SIG-M5 (cell line): ENCODE measurements at places on chromosomes 2 and 18.
A peak's percentile ranks its signal among the peaks of the same experiment; 100 is the strongest.

GRCh38 chr2:157336137-157337010 lies 10.8 kb upstream of the ERMN start:
- peak; percentile 7 for DNase-seq

GRCh38 chr18:42228581-42228980 lies 273.5 kb downstream of the PIK3C3 start:
- no peak for DNase-seq

DNA sequence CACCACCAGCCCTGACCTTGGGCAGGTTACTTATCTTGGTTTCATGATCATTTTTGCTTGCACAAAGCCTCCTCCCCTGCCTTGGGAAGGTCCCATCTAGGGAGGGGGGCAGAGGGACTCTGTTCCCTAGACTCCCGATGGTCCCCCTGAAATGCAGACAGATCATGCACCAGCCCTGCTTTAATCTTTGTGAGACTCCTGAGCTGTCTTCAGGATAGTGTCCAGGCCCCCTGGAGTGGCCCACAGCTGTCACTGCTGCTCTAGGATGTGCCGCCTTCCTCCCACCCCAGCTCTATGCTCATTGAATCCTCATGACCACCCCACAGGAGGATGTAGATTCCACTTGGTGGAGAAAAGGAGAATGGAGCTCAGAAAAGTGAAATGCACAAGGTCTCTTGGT lies 28.0 kb downstream of the PCARE start:
- no peak for DNase-seq

DNA sequence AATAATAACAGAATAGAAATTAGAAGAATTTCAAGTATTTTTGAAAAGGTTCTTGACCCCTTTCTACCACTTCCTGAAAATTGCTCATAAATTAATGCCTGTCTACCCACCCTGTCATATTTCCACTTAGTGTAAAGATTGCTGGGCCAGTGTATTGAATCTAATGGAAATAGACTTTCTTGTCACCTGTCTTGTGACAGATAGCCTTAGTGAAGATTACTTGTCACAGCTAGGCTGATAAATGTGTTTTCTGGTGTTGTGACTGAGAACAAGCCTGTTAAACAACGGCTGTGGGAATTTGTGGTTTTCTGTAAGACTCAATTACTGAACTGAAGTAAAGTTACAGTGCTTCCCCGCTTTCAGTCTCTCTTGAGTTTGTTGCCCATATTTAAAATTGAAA lies 37.0 kb downstream of the PIK3C3 start:
- DNase-seq: no peak

GRCh38 chr18:59520562-59521355 lies 161.7 kb upstream of the LMAN1 start:
- DNase-seq: no peak

DNA sequence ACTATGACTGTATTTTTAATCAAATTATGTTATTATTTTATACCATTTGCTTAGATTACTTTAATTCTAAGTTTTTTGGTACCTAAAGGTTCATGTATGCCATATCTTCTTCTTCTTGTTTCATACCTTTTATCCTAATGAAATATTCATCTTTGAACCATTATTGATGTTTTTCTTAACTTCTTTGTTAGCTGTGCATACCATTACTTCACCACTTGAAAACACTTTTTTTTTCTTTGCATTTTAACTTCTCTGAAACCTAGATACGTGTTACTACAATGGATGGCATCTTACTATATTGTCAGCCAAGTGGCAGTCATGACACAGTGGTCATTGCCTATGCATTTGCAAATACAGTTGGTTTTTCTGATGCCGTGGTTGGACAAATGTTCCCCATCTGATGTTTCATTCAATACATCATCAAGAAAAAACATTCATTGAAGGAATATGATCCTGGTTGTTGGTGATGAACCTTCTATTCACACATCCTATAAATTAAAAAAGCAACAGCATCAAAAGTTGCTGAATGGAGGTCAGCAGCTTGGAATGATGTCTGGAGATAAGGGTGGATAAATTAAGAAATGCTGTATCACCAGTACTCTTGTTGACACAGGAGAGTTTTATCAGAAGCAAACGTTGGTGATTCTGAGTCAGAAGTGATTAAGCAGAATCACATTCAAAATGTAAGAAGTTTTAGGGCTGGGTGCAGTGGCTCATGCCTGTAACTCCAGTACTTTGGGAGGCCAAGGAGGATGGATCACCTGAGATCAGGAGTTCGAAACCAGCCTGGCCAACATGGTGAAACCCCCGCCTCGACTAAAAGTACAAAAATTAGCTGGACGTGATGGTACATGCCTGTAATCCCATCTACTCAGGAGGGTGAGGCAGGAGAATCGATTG lies 7.4 kb downstream of the IL36A start:
- no peak for DNase-seq

- peak; percentile 93 for DNase-seq
Observed at GRCh38 chr2:112001136-112001715, 53.8 kb upstream of the TMEM87B start.

- no peak for DNase-seq
Observed at GRCh38 chr2:19643117-19643518, 258.7 kb downstream of the TTC32 start.

DNA sequence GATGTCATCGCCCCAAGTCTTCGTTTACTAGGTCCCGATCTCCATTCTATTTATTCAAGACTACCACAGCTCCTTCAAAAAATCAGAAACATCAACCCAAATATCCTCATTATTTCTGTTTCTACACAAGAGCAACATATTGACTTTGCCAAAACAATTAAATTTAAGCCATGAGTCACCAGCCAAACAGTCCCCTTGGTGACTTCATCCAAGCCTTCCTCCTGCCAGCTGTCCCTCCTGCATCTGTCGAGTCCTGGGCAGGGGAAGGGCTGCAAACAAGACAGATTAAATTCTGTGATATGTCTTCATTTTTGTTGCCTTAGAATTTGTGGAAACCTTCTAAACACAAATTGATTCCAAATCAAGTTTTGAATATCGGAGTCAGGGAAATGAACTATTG lies 110.3 kb downstream of the SP3 start:
- no peak for DNase-seq
